ENCODE measurements at places on chromosomes 7 and 10.

DNA sequence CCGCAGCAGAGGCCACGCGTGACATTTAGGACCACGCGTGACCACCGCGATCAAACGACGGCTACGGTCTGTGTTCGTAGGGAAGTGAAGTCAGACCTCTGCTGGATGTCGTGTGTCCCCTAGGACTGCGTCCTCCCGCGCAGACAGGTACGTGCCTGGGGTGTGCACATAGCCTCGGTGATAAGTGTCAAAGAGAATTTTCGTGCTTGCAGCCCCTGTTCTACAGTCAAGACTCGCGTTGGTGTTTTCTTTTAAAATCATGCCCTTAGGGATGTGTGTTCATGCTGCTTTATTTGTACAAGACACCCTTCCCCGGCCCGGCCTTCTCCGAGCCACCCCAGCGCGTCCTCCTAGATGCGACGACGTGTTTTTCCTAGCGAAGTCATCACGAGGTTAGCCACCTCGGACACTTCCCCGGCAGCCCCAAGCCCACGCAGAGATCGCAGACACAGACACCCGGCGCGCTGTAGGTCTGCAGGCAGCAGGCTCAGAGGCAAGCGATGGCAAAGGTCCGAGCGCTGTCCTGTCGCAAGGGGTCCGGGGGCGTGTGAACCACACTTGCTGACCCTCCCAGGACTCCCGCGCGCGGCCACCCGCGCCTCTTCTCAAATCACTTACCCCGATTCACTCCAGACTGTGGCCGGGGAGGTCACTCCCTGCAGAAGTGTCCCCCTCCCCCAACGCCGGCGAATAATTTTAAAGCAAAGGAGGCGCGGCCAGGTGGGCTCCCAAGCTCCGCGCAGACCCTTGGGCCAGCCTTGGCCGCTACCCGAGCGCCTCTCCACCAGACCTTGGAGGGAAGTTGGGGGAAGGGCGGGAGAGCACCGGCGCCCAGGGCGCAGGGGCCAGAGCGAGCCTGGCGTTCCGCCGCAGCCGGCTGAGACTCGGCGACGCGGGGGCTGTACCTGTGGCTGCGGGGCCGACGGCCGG is 552 bp downstream of the MKX start:
- DNase-seq = no peak

DNA sequence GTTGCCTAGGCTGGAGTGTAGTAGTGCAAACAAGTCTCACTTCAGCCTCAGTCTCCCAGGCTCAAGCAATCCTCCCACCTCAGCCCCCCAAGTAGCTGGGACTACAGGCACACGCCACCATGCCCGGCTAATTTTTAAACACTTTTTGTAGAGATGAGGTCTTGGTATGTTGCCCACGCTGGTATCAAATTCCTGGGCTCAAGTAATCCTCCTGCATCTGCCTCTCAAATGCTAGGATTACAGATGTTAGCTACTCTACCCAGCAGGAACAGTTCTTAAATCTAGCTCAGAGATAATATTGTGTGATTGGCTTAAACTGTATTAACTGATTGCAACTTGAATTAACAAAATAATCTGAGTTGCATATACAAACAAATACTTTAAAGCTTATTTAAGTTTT is 82.9 kb downstream of the CDK14 start:
- DNase-seq = no peak

DNA sequence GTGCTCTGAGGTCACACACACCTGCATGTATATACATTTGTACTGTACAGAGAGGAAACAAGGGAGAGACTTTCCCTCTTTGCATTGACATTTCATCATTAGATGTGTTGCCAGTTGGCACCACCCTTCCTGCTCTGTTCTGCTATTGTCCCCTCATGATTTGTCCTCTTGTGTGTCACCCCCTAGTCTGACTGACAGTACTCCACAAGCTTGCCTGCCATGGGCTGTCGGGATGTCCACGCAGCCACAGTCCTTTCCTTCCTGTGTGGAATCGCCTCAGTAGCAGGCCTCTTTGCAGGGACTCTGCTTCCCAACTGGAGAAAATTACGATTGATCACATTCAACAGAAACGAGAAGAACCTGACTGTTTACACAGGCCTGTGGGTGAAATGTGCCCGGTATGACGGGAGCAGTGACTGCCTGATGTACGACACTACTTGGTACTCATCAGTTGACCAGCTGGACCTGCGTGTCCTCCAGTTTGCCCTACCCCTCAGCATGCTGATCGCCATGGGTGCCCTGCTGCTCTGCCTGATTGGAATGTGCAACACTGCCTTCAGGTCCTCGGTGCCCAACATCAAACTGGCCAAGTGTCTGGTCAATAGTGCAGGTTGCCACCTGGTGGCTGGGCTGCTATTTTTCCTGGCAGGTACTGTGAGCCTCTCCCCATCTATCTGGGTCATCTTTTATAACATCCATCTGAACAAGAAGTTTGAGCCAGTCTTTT is 9.4 kb downstream of the CLDN12 start:
- no peak for DNase-seq

GRCh38 chr7:121832347-121832746 is 40.6 kb upstream of the PTPRZ1 start:
- no peak for DNase-seq

DNA sequence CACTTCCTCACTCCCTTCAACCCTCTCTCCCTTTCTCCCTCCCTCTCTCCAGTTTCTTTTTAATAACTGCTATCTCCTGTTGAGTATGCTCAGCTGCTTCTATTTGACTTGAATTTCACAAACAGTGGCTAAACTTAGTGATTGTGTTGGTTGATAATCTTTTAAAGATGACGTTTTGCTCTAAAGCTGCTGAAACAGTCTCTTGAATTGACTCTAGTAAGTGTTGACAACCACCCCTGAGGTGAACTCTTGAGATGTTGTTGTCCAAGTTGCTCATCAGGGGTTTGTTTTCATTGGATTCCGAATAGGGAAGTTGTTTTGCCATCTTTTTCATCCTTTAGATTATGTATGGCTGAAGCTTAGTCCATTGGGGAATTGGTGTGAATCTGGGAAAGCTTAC is 176.2 kb downstream of the TWIST1 start:
- no peak for DNase-seq

DNA sequence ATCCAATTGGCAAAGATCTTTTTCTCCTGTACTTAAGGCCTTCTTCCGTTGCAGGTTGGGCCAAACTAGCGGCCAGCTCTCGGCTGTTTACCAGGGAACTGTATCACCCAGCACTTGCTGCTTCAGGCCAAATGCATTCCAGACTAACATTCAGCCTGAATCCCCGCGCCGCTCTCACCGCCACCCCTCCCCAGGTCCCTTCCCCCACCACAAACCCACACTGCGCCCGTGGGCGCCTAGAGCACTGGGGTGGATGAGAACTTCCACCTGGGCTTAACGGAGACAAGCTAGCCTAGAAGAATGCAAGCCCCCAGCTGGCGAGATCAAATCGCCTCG is 676 bp downstream of the TCAF1 start:
- DNase-seq = no peak

DNA sequence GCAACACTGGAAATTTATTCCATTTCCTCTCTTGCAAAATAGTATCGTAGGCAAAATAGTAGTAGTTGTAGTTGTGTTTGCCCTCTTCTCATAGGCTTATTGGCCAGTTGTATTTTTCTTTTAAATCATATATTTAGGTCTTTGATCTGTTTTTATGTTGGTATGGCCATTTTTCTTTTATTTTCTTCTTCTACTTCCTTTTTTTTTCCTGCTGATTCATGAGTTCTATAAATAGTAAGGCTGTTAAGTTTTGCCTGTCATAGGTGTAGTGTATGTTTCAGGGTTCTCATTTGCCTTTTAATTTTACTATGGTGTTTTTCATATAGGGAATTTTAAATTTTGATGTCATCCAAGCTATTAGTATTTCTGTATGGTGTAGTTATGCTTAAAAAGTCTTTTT is 25.4 kb upstream of the MRC1 start:
- no peak for DNase-seq

GRCh38 chr10:88538048-88538447 is 45.1 kb downstream of the RNLS start:
- DNase-seq = no peak

- DNase-seq = no peak
Observed at GRCh38 chr10:79112881-79113431, 44.2 kb downstream of the ZMIZ1 start.

- no peak for DNase-seq
Observed at GRCh38 chr10:86649471-86650150, 4.7 kb upstream of the OPN4 start.

- no peak for DNase-seq
Observed at GRCh38 chr10:105042906-105043552, 401.9 kb downstream of the SORCS3 start.

Data from activated effector memory CD4-positive, alpha-beta T cell treated with Interleukin-2 at 50 U/mL for 16 hours (primary cell).